ENCODE measurements at places on chromosomes 5 and 9.

DNA sequence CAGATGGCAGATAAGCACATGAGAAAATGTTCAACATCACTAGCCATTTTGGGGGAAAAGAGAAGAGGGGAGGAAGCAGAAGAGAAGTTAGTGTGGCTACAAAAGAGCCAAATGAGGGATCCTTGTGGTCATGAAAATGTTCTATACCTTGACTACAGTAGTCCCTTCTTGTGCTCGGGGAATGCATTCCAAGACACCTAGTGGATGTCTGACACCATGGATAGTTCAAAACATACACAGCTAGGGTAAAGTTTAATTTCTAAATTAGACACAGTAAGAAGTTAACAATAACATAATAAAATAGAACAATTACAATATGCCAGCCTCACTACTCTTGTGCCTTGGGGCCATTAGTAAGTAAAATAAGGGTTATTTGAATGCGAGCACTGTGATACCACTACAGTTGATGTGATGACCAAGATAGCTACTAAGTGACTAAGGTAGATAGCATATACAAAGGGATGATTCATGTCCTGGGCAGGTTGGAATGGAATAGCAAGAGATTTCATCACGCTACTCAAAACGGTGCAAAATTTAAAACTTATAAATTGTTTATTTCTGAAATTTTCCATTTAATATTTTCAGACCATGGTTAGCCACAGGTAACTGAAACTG is 344.1 kb downstream of the NR2F1-AS1 start:
- no peak for DNase-seq

DNA sequence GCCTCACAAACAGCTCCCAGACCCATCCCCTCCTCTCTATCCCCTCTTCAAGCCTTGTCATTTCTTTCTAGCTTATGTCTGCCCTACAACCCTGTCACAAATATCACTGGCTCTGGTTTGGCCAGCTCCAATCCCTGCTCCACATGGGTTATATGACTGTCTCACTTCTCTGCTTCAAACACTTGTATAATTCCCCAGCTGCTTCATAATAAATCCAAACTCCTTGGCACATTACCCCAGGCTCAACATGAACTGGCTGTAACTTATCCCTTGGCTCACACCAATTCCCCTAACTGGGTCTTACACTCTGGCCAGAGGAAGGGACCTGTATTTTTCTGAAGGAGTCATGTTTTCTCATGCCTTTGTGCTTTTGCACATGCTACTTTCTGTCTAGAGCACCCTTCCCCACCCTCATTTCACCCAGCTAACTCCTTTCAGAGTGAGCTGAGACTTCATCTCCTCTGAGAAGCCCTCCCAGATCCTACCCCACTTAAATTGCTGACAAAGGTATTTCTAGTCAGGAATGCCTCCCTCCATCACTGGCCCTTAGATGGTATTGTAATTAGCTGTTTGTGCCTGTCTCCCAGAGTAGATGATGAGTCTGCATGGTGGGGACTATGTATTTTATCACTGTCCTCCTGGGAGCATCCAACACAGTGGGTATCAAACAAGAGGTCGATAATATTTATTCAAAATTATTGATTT is 5.3 kb downstream of the PRXL2C start:
- DNase-seq, result no peak

DNA sequence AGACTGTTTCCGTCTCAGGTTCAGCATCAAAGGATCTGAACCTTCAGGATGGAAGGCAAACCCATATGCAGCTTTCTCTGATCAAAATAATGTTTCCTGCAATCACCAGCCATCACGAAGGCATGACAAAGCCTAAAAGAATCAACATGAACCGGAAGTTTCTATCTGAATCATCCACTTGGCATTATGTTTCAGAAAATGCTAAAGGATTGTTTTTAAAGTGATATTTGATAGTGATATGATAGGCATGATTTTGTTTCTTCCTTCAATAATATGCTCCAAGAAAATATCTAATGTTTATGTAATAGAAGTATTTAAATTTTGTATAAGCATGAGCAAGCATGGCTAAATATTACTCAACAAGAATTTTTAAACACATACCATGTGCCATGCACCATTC is 219.6 kb downstream of the PLK2 start:
- DNase-seq, result no peak

- DNase-seq, result no peak
Measured at GRCh38 chr5:149002053-149002452, 60.8 kb downstream of the SH3TC2 start.

- no peak for DNase-seq
Measured at GRCh38 chr9:7910426-7911020, 110.9 kb upstream of the DMAC1 start.

- DNase-seq, result peak; percentile 71
Measured at GRCh38 chr9:35490155-35490909, 421 bp downstream of the RUSC2 start.

- no peak for DNase-seq
Measured at GRCh38 chr5:176560364-176560763, 11.2 kb downstream of the CDHR2 start.

- DNase-seq, result no peak
Measured at GRCh38 chr5:97383996-97384395, 200.9 kb upstream of the RIOK2 start.

DNA sequence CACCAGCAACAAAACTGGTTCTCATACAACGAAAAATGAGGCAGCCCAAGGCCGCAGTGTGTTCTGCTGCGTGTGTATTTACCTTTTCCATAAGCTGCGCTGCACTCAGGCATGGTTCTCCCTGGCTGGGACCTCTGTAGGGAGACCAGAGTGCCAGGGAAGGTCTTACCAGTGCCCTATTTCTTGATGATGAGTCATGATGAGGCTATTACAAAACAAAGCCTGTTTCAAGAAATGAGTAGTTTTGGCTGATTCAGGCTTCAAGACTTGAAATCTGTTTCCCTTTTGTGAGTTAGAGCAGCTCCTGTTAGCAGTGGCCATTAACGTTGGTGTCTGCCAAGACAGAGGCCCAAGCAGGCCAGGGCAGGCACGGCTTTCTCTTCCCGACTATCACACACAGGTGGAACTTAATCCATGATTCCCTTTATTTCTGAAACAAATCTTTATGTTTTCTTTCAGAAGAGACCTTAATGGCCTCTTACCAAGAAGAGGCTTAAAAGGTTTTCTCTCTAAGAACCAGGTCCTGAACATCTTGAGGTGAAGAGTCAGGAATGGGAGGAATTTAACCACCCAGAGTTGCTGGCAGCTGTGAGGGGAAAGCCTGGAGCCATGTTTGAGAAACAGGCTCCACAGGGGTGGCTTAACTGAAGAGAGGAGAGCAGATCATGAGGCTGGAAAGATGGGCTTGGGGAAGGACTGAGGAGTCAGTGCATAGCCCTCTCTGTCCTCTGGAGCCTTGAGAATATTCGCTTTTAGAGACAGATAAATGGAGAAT is 41.4 kb upstream of the TIFAB start:
- DNase-seq, result no peak

DNA sequence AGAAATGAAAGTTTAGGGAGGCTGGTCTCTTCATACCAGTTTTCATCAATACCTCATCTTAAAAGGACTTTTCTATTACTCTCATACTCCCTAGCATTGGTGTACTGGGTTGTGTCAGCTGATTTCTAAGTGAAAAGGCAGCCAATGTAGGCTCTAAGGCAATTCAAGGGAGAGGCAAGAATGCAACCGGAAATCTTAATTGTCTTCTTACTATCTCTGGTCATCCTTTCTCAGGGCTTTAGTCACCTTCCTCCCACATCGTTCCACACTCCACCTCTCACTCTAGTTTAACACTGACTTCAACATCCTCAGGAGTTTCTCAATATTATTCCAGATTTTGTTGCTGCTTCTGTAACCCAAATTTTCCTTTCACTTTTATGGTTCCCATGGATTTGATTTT is 281.8 kb upstream of the RFX3 start:
- no peak for DNase-seq

DNA sequence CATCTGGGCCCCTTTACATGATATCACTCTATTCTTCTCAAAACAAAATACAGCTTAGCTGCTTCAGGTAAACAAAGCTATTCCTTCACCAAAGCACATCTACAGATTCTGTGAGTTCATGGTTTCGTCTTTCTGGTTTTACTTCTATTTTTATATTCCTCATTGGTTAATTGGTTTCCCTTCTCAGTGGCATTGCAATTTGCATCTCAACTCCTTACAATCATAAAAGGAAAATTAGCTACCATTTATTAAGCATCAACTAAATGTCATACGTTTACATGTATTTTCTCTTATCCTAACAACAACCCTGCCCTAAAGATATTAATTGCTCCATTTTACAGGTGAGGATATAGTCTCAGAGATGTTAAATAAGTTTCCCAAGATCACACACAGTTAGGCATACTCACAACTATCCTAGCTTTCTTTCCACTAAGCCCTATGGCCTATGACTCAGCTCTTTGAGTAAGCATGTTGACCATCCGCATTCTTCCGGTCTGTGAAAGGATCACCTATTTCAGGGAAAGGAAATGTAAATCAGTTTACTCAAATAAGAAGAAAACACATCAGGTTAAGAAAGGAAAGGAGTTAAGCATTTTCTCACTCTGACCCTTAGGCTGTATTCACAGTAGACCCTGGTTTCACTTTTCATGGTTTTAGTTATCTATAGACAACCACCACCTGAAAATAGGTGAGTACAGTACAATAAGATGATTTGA is 146.1 kb downstream of the CAAP1 start:
- no peak for DNase-seq

DNA sequence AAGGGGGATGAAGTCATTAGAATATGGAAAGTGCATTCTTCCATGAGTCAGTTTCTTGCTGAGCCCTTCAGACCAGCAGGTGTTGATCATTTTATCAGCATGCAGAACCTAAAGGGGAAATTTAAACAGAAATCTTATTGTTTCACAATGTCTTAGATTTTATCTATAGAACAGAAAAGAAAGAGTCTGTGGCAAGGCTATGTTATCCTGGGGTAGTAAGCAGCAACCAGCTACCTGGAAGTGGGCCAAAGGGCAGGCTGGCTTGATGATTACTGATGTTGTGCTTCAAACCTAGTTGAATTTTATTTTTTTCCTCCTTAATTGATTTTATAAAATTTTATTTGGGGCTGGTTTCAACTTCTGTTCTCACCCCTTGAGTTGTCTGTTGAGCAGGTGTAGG is 101.5 kb downstream of the LRRC70 start:
- DNase-seq, result no peak

GRCh38 chr5:83924171-83924570 is 203.5 kb upstream of the HAPLN1 start:
- no peak for DNase-seq

DNA sequence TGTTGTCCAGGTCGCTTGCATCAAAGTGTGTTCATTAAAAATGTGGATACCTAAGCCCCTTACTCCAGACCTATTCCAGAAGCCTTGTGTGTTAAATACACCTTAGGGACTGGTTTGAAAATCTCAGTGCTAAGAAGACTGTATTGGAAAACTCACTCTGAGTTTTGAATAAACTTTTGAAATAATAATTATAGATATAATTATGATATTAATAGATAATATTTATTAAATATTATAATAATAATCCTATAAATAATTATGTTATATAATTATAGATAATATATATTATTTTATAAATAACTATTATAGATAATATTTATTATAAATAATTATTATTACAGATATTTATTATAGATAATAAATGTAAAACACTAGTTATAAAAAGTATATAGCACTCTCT is 165.3 kb downstream of the ARRDC3 start:
- DNase-seq, result no peak

DNA sequence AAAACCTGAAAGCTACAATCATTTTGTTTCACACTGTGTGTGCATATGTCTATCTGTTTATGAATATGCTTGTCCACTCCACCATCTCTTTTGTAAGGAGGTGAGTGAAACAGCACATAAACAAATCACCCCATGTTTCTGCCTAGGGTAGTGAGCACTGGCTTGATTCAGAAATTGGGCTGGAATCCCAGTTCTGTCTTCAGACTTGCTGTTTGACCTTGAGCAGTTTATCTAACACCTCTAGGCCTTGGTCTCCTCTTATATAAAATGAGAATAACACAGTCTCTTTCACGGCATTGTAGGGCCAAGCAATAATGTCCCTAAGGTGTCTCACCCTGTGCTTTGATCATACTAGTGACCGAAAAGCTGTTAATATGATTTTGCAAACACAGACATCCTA is 61.2 kb downstream of the ZNF366 start:
- DNase-seq, result no peak

DNA sequence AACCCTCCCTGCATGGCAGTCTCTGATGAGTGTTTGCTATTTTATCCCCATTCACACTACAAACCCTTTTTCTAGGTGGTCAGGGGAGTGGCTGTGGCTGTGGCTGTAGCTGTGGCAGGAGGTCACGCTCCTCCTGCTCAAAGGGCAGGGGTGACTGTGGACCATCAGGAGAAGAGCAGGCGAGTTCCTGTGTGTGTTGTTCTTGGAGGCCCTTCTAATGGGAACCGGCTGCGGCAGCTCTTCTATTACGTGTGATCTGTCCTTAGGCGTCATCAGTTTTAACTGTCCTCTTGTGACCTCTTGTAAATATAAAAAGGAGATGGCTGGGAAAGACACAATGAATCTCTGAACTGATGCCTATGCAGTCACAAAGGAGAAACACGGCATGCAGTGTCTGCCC is 65.1 kb downstream of the ANKH start:
- DNase-seq, result peak; percentile 79

- no peak for DNase-seq
Measured at GRCh38 chr9:96376891-96377874, 6.3 kb downstream of the SLC35D2 start.

GRCh38 chr9:100167915-100168654 is 69.0 kb downstream of the INVS start:
- DNase-seq, result no peak

DNA sequence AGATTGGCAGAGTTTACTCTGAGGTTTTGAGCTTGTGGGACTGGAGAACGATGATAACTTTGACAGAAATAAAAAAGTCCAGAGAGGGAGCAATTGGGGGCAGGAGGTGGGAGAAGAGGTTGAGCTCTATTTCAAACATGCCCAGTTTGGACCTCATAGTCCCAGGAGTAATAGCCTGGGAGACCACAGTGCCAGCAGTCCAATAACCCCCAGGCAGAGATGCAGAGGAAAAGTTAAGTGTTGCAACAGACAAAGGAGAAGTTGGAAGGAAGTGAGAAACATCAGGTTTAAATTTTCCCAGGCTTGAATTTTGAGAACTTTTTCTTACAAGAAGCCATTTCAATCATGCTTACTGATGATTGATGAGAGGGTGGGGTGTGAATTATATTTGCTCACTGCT is 117.0 kb upstream of the GHR start:
- no peak for DNase-seq

DNA sequence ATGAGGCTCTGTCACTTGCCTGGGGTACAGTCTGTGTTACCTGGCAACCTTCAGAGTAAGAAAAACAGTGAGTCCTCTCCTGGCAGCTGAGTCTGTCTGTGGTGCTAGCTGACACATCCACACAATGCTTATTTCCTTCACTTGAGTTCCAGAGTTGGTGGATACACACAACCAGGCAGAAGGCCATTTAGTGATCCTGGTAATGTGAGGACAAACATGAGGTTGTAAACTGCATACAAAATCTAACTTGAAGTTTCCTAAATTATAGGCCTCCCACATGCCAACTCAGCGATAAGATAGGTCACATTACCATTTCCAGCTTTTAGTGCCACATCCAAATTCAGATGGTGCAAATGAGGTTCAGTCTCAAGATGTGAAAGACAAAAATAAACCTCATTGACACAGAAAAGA is 125.5 kb downstream of the DCP2 start:
- no peak for DNase-seq

- no peak for DNase-seq
Measured at GRCh38 chr5:163888366-163888765, 382.9 kb downstream of the MAT2B start.

GRCh38 chr5:9447691-9448090 is 98.2 kb downstream of the SEMA5A start:
- DNase-seq, result no peak

GRCh38 chr5:92505925-92506324 is 1075.1 kb downstream of the NR2F1-AS1 start:
- DNase-seq, result no peak
